ENCODE measurements at places on chromosomes 6 and 20.

DNA sequence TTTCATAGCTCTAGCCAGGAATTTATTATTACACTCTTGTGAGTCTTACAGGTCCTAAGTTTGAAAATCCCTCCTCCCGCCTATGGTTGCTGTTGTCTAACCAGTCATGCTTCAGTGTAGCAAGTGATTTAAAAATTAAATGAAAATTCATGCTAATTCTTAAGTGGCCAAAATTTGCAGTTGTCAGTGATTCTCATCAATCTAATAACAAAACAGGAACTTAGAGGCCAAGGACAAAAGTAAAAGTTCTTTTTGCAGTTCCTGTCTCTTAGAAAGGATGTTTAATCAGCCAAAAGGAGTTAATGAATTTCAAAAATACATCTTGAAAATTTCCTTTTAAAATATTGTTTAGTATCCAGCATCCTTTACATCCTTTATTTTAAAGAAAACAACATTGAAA is 36.3 kb downstream of the VTA1 start:
- DNase-seq: no peak
- H3K36me3 ChIP-seq: peaks cover 7% of the 10 kb centered on the region
- H3K4me1 ChIP-seq: peaks cover 14% of the 10 kb centered on the region
- H3K4me3 ChIP-seq: no peak overlapping the region
- H3K27ac ChIP-seq: no peak overlapping the region

GRCh38 chr6:36758516-36759147 is 61.0 kb downstream of the RAB44 start:
- no peak for DNase-seq
- H3K4me3 ChIP-seq: peak overlapping the region; percentile 33
- peak overlapping the region; percentile 98 for H3K27ac ChIP-seq
- H3K4me1 ChIP-seq: peaks cover 49% of the 10 kb centered on the region
- H3K27me3 ChIP-seq: no peaks in the 10 kb centered on the region

DNA sequence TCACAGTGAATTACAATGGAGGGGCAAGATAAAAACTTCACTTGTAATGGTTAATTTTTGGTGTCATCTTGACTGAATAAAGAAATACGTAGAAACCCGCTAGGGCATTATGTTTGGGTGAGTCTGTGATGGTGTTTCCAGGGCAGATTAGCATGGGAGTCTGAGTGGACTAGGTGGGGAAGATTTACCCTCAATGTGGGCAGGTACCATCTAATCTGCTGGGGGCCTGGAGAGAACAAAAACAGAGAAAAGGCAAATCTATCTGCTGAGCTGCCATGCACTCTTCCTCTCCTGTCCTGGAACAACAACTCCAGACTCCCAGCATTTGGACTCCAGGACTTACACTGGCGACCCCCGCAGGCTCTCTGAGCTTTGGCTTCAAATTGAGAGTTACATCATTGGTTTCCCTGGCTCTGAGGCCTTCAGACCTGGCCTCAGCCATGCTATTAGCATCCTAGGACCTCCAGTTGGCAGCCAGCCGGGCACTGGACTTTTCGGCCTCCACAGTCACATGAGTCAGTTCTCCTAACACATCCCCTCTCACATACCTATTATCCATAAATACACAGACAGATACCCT is 19.7 kb downstream of the NINL start:
- DNase-seq: no peak
- H3K4me3 ChIP-seq: no peak overlapping the region
- no peak overlapping the region for H3K27ac ChIP-seq
- H3K27me3 ChIP-seq: no peaks in the 10 kb centered on the region
- peaks cover under 1% of the 10 kb centered on the region for H3K4me1 ChIP-seq
- H3K36me3 ChIP-seq: no peaks in the 10 kb centered on the region

GRCh38 chr6:63716169-63716568 is 80.6 kb downstream of the PHF3 start:
- no peaks in the 10 kb centered on the region for H3K27me3 ChIP-seq
- no peak overlapping the region for H3K4me3 ChIP-seq
- peaks cover 6% of the 10 kb centered on the region for H3K4me1 ChIP-seq
- H3K27ac ChIP-seq: no peak overlapping the region
- no peak for DNase-seq

- peaks cover 4% of the 10 kb centered on the region for H3K36me3 ChIP-seq
- DNase-seq: no peak
- peaks cover 45% of the 10 kb centered on the region for H3K4me1 ChIP-seq
- no peaks in the 10 kb centered on the region for H3K27me3 ChIP-seq
Observed at GRCh38 chr6:15501826-15502445, 160.9 kb downstream of the DTNBP1 start.

- no peak overlapping the region for H3K27ac ChIP-seq
- no peaks in the 10 kb centered on the region for H3K4me1 ChIP-seq
- H3K27me3 ChIP-seq: no peaks in the 10 kb centered on the region
Observed at GRCh38 chr20:33431797-33432381, 11.7 kb downstream of the SNTA1 start.

DNA sequence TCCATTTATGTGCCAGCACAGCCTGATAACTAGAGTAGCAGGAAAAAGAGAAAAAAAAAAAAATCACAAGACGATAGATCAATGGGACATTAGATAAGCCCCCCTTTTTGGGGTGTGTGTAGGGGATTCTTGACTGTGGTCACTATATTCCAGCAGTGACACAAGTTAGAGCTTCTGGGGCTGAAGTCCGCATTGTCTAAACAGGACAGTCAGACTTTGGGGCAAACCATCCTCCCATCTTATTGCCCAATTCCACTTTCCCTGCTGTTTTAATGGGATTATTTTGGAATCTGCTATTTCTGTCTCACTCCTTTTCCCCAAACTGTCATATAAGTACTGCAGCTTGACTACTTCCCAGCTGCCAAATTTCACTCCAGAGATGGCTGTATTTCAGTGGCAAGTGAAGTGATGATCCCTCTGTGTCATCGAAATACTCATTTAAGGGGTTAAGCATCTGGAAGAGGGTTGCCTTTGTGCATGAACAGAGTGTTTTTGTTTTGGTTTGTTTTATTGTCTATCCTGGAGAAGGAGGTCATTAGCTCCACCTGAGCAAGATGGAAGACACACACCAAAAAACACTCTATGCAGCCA is 182.5 kb downstream of the ATXN1 start:
- no peak for DNase-seq
- H3K4me1 ChIP-seq: peaks cover 30% of the 10 kb centered on the region
- H3K27ac ChIP-seq: no peak overlapping the region
- H3K4me3 ChIP-seq: no peak overlapping the region

- H3K36me3 ChIP-seq: no peaks in the 10 kb centered on the region
- H3K4me3 ChIP-seq: no peak overlapping the region
- H3K4me1 ChIP-seq: no peaks in the 10 kb centered on the region
- DNase-seq: no peak
Observed at GRCh38 chr20:41903586-41903985, 285.4 kb upstream of the CHD6 start.

GRCh38 chr6:107820338-107821261 is 3.5 kb downstream of the SCML4 start:
- no peaks in the 10 kb centered on the region for H3K27me3 ChIP-seq
- H3K4me1 ChIP-seq: peaks cover 76% of the 10 kb centered on the region
- no peaks in the 10 kb centered on the region for H3K36me3 ChIP-seq
- peak overlapping the region; percentile 80 for H3K4me3 ChIP-seq
- no peak for DNase-seq

- no peaks in the 10 kb centered on the region for H3K27me3 ChIP-seq
- no peak overlapping the region for H3K27ac ChIP-seq
- no peaks in the 10 kb centered on the region for H3K4me1 ChIP-seq
- H3K36me3 ChIP-seq: no peaks in the 10 kb centered on the region
Observed at GRCh38 chr6:23953976-23954375, 172.0 kb upstream of the NRSN1 start.

- H3K4me1 ChIP-seq: no peaks in the 10 kb centered on the region
- no peak overlapping the region for H3K4me3 ChIP-seq
- DNase-seq: no peak
Observed at GRCh38 chr6:159196430-159196975, 27.3 kb downstream of the FNDC1 start.

DNA sequence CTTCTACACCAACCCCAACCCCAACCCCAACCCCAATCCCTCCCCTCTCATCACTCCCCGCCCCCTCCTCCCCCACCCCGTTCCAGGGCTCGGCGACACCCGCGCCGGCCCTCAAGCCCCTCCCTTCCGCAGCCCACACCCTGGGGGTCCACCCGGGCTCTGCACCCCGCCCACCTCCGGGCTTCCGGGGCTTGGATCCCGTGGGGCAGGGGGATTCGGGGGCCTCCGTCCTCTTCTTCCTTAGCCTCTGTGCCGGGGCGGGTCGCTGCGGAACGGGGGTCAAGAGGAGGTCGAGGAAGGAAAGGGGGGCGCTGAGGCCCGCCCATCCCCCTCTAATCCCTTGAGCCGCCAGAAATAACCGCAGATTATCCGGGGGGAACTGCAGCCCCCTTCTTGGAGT is 690 bp downstream of the TULP1 start:
- H3K4me3 ChIP-seq: no peak overlapping the region
- H3K27ac ChIP-seq: no peak overlapping the region

- H3K27ac ChIP-seq: no peak overlapping the region
- H3K4me1 ChIP-seq: peaks cover 8% of the 10 kb centered on the region
- H3K27me3 ChIP-seq: peaks cover 27% of the 10 kb centered on the region
- no peaks in the 10 kb centered on the region for H3K36me3 ChIP-seq
Observed at GRCh38 chr6:136527831-136528230, 22.4 kb downstream of the MAP7 start.

DNA sequence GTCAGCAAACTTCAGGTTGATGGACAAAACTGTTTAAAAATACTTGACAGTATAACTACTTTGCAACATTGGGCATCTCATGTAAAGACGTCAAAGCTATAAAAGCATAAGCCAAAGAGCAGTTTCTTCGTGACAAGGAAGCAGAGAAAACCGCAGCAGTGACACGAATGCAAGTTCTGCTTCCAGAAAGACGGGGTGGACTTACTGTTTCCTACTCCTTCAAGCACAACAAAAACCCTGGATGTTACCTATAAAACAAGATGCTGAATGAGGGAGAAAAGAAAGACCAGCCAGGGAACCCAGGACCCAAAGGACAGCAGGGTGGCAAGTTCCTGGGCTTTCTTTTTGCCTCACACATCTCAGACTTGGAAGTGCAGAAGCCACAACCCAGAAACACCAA is 98.0 kb downstream of the DLL1 start:
- H3K4me3 ChIP-seq: no peak overlapping the region
- no peak overlapping the region for H3K27ac ChIP-seq
- peaks cover 2% of the 10 kb centered on the region for H3K4me1 ChIP-seq
- DNase-seq: no peak
- H3K36me3 ChIP-seq: peaks cover 40% of the 10 kb centered on the region
- peaks cover 38% of the 10 kb centered on the region for H3K27me3 ChIP-seq

DNA sequence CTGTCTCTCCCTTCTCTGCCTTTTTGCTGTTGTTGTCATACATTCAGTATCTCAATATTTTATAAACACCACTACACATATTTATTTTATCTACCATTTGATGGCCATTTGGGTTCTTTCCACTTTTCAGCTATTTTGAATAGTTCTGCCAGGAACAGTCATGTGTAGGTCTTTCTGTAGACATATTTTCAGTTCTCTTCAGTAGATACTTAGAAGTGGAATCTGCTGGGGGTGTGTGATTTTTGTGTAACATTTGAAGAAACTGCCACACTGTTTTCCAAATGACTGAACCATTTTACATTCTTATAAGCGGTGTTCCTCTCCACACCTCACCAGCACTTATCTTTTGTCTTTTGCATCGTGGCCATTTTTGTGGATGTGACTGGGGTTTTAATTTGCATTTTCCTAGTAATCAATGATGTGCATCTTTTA is 197.7 kb downstream of the ARID1B start:
- peaks cover 46% of the 10 kb centered on the region for H3K4me1 ChIP-seq
- no peaks in the 10 kb centered on the region for H3K36me3 ChIP-seq
- DNase-seq: no peak
- no peak overlapping the region for H3K4me3 ChIP-seq

- no peaks in the 10 kb centered on the region for H3K36me3 ChIP-seq
- no peak overlapping the region for H3K4me3 ChIP-seq
- DNase-seq: no peak
- H3K27ac ChIP-seq: no peak overlapping the region
Observed at GRCh38 chr6:119647309-119647708, 297.7 kb upstream of the MAN1A1 start.

DNA sequence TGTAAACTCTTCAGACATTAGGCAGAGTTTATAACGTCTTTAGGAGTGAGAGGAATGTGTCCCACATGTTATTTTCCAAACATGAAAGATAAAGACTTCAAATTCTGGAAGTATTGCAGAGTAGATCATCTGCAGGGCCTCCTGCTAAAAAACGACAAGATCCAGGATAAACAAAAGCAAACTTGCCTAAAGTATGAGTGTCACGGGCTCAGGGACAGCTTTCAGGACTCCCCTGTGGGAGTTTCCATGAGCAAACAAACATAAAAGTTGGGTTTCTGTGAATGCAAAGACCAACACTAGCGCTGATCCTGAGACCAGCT is 76.9 kb downstream of the TXNDC5 start:
- H3K4me1 ChIP-seq: no peaks in the 10 kb centered on the region
- H3K27me3 ChIP-seq: peaks cover 18% of the 10 kb centered on the region
- no peak for DNase-seq
- H3K27ac ChIP-seq: no peak overlapping the region
- no peak overlapping the region for H3K4me3 ChIP-seq
- H3K36me3 ChIP-seq: no peaks in the 10 kb centered on the region

DNA sequence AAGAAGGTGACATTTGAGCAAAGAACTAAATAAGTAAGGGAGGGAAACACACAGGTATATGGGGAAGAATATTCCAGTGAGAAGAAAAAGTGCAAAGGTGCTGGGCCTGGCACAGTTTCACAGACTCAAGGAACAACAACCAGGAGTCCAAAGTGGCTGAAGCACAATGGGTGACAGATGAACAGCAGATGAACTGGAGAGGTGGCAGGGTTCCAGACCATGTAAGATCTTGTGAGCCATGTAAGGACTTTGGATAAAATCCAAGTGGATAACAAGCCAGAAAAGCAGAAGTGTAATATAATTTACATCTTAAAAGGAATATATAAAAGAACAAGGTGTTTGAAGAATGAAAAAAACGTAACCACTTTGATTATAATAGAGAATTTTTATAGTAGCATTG is 87.9 kb downstream of the MMS22L start:
- H3K27ac ChIP-seq: no peak overlapping the region
- no peak overlapping the region for H3K4me3 ChIP-seq
- peaks cover 5% of the 10 kb centered on the region for H3K4me1 ChIP-seq
- DNase-seq: no peak

DNA sequence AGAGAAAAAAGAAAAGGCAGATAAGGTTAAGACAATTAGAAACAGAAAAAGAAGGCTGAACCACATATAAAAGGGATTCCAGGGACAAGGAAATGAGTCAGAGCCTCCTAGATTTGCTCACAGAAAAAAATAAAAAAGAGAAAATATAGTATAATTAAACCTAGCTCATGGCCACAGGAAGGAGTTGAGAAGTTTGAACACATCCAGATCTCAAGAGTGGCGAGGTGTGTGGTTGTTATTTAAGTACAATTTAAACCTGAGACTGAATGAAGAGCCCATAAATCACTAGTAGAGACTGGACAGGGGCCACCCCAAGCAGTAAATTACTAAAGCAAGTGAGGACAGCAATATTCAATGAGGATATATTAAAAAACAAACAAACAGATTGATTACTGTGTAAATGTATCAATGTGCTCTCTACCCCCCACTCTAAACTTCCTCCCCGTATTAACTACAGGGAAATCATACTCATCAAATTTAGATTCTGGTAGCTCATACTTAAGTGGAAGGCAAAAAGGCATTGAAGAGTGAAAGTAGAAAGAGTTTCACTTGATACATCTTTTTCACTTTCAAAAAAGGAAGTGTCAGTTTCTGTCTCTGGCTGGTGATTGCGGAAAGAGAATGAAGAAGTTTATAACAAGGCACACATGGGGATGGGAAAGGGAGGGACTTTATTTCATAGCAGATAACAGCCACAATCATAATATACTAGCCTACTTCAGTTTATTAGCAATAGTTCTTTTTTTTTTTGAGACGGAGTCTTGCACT is 49.3 kb upstream of the SCAF8 start:
- H3K36me3 ChIP-seq: no peaks in the 10 kb centered on the region
- H3K27me3 ChIP-seq: peaks cover 6% of the 10 kb centered on the region
- DNase-seq: no peak
- peaks cover 10% of the 10 kb centered on the region for H3K4me1 ChIP-seq
- no peak overlapping the region for H3K4me3 ChIP-seq

Measured in natural killer cell treated with Interleukin-12 subunit alpha and Interleukin-12 subunit beta and Interleukin-15 and Interleukin-18, amount 100 ng/mL, for 72 hours (primary cell).